Left lobe of liver (tissue), 2 donors: ENCODE measurements at places on chromosomes 11 and 22. TPM values are rescaled to one million over a fixed set of nuclear protein-coding genes. Genes with fewer than 3 reads are reported as not detected.
A peak's percentile ranks its signal among the peaks of the same experiment; 100 is the strongest.

DNA sequence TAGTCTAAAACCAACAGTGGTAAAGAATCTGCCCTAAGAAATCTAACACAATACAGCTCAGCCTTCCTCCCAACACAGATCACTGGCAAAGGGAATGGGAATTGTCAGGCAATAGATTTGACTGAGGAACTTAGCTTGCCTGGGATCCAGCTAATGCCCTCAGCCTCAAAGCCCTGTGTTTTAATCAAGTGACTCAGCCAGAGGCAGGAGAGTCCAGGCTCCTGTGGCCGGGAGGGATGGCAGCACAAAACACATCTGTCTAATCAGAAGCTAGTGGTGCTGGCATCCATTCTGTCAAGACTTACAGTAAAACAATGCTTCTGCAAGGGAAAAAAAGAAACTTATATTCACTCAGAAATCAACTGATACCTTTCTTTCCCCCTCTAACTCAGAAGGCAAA is 5.6 kb downstream of the SYTL2 start:
- no peak for DNase-seq

GRCh38 chr11:31262761-31263160 is 106.8 kb downstream of the DCDC1 start:
- DNase-seq, result no peak

DNA sequence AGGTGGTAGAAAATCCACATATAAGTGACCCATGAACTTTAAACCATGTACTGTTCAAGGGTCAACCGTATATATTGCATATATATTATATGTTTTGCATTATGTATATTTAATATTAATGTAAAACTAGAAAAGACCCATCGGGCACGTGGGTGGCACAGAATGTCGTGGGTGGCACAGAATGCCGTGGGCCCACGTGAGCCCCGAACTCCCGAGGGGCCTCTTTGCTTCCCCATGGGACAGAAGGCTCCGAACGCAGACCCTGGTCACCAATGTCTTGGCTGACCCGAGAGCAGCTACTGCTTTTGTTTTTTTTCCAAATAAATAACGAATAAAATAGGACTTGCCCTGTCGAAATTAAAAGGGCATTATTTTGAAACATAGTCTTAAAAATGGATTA is 415.4 kb downstream of the BRD1 start:
- DNase-seq, result peak; percentile 28

DNA sequence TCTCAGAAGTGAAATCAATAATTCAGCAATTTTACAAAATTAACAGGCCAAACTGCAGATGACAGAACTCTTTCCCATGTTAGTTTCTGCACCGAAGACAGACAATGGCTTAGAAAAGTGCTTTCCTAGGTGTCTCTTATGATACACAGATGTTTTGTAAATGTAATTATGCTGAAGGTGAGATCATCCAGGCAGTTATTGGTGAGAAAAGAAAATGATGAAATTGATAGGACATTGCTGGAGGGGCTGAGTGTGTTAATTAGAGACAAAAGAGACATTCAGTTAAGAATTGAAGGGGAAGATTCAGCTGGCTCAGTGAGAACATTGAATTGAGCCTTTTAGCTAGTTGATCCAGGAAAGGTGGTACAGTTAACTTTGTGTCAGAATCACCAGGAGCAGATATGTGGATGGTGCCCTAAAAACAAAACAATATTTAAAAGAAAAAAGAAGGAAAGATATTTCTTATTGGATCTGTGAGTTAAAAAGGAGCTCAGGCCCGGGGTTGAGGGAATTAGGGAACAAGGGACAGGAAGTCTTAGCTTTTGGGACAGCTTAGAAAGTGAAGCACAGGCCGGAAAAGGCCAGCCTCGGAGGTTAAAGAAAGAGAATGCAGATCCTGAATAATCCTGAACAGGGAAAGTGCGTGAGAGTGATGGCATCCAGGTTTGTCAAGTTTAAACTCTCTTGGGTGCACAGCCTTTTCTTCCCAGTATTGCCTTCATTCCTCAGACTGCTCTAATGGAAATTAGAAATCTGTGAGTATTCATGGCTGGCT is 16.9 kb downstream of the ARHGAP42 start:
- DNase-seq, result no peak

DNA sequence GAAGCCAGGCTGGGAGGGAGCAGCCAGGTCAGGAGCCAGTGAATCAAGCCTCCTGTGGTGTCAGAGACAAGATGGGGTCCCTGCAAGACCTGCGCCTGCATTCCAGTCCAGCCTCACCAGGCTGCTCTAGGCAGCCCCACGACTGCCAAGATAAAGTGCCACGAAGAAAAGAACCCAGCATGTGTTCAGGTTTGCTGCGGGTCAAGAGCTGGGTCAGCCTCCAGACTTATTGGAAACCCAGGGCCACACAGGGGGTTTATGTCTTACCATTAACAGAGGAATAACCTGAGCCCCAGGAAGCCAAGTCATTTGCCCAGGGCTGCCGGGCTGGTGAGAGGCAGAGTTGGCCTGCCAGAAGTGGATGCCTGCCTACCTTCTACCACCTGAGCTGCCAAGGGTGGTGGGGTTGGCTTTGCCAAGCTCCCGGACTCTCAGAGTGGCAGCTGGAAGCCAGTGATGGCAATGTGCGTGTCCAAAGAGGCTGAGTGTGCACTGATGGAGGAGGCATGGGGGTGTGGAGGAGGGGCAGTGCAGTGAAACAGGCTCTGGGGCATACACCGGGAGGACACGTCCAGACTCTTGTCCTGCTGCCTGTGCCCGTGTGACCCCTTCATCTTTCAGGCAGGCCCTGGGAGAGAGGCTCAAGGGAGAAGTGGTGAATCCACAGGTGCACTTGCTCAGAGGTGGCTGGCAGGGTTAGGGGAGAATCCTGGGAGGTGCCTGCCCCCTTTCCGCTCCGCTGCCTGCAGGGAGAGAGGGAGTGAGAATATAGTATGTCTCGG is 1.7 kb downstream of the RASD2 start:
- DNase-seq, result no peak

DNA sequence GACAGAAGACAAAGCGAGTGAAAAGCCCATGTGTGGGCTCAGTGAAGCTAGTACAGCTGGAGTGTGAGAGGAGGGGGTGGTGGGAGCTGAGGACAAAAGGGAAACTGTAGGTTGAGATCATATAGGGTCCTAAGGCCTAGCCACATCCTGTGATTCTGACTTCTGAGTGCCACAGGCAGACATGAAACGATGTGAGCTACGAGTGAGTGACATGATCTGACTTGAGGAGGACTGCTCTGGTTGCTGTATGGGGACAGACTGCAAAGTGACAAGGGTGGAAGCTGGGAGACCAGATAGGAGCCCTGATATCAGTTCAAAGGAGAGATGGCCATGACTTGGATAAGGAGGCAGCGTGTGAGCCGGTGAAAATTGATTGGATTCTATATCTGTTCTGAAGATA is 85.4 kb downstream of the MICAL2 start:
- no peak for DNase-seq

DNA sequence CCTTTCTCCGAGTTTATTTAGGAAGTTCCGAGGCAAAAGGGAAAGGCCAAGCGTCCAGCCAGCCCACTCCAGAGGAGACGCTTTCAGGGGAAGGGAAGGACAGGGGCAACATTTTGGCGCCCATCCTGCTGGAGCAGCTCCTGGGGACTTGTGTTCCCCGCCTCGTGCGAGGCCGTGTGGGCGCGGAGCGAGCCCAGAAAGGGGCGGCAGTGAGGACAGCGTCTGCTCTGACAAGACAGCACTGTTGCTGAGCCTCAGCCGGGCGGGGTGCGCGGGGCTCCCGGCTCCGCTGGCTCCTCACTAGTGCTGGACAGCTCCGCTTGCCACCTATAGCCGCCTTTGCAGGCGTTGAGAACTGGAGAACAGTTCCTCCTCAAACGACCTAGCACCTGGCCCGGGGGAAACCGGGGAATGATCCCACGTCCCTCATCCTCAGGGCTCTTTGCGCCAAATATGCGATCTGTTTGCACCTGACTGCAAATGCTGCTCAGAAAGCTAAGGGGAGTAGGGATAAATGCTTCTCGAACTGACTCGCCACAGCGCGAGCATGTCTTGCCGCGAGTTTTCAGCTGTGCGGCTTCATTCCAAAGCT is 722 bp upstream of the GUCY1A2 start:
- DNase-seq, result peak; percentile 48

KRTAP5-10 gene
- total RNA-seq, result 0.15 TPM

TRIM49 gene
- not detected for total RNA-seq
